ENCODE measurements at places on chromosomes 6 and 20. TPM values are rescaled to one million over a fixed set of nuclear protein-coding genes. Genes with fewer than 3 reads are reported as not detected.

Gene ELOVL2
- not detected for total RNA-seq

Gene FLRT3
- not detected for total RNA-seq

Gene BPIFA1
- total RNA-seq: not detected

Gene FAM217A
- not detected for total RNA-seq

Gene DNAAF9
- 0.35 TPM for total RNA-seq

Gene ADGRB3
- total RNA-seq: not detected

Gene PTGIS
- not detected for total RNA-seq

Gene TPX2
- total RNA-seq: 175 TPM

Gene DEFB110
- not detected for total RNA-seq

Gene WFDC2
- 0.83 TPM for total RNA-seq

Gene JPH2
- total RNA-seq: not detected

Gene RTN4IP1
- 5.5 TPM for total RNA-seq

Gene DEFB126
- not detected for total RNA-seq

Gene SAMD10
- total RNA-seq: 21.8 TPM
